ENCODE measurements at places on chromosomes 16 and 17. TPM values are rescaled to one million over a fixed set of nuclear protein-coding genes. Genes with fewer than 3 reads are reported as not detected.

DNA sequence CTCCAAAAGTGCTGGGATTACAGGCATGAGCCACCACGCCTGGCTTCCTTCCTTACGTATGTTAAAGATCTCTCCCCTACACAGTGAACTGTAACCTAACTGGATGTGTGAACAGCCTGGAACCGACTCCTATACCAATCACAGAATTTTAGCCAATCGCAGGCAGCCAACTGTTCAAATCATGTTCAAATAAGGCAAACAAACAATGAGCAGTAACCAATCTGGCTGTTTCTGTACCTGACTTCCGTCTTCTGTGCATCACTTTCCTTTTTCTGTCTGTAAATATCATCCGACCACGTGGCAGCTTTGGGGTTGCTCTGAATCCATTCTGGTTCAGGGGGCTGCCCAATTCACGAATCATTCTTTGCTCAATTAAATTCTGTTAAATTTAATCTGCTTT lies 27.5 kb downstream of the TEKT5 start:
- no peak for DNase-seq

The IRX3 gene
- total RNA-seq = 16.4 TPM

GRCh38 chr16:75653922-75654321 lies 6.3 kb downstream of the TERF2IP start:
- DNase-seq = no peak

The DRG2 gene
- total RNA-seq = 48.1 TPM

The PRSS53 gene
- 1.7 TPM for total RNA-seq

DNA sequence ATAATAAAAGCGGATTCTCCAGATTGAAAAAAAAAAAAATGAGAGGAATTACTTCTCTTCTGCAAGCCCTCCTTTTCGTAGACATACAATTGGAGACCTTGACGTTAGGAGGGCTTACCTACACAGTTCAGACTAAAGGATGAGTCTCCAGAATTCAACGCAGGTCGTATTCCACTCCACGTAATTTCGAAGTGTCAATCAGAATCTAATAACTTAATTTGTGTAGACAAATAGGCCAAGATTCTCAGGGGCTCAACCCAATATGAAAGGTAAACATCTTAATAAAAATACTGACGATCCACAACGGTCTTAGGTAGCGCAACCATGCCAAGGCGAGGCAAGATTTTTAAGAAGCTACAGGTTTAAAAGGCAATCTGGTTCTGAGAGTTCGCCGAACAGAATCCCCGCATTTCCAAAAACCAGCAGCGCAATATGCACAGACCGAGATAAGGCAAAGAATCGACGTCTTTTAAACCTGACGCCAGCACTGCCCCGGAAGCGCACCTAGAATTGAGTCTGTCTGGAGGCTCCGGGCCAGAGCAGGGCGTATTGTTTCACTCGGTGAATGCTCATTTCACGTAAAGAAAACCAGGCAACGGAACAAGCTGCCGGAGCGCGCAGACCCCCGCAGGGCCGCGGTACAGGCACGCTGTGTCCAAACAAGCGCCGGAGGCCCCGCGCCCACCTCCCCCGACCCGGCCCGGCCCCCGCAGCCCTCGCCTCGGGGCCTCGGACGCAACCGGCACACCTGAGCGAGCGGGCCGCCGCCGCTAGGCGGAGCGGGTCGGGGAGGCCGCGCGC lies 623 bp downstream of the MBTPS1 start:
- DNase-seq = no peak
